ENCODE measurements at places on chromosomes 1 and 21.

DNA sequence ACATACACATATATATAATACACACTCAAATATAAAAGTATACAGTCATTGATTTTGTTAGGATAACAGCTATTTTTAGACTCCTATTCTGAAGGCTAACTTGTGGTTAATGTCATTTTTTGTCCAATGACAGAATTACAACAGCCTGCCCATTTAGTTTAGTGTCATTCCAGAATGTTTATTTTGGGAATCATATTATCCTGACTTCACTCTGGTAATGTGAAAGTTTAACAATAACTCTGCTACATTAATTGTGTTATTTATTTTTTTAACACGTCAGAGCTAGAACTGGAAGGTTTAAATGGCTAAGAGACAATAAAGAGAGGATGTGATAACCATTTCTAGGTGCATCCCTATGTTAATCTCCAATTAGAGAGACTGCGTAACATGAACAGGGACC lies 648.1 kb downstream of the USP25 start:
- DNase-seq = no peak

DNA sequence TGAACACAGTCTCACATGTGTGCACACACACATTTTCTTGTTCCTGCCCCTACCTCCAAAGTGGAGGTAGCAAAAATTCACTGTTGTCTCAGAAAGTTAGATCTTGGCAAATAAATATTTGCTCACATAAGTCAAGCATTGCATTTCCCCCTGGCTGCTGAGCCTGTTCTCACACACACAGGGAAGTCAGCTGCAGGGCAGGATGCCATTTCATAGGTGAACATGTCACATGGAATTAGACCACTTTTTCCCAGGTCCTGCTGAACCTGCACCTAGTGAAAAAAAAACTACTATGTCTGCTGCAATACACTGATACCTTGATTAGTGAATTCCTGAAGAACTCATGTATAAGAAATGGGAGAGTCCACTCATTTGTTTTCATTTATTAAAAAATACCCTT lies 5.3 kb upstream of the CD55 start:
- no peak for DNase-seq

DNA sequence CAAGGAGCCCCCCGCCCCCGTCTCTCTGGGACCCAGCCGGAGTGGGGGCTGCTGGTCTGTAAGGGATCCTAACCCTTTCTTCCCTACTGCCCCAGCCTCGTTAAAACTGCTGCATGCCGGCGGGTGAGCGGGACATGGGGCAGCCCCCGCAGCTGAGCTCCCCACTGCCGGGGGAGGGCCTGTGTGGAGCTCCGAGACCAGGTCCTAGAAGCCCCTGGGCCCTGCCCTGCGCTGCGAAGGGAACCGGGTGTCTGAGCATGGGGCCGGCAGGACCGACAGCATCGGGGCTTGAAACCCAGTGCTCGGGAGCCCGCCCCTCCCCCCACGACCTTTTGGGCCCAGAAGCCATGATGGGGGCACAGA lies 9.2 kb upstream of the COL6A1 start:
- DNase-seq = no peak

DNA sequence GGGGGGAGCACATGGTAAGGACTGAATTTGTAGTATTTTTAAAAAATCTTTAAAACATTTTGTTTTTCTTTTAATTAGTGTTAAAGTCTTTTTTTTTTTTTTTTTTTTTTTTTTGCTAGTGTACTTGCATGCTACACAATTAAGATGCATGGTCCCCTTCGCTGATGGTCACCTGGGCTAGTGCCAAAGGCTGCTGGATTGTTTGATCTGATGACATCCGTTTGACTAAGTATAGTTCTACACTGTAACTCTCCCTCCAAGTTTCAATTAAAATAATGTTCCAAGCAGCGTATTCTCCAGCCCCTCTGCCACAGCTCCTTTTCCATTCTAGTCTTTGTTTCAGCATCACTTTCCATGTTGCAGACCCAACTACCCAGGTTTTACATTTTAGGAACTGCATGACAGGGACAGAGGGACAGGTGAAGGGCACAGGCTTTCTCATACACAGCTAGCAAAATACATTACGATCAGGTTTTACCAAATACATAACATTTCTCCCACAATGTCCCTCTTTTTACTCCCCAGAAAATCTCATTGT lies 852 bp upstream of the RAVER2 start:
- no peak for DNase-seq

DNA sequence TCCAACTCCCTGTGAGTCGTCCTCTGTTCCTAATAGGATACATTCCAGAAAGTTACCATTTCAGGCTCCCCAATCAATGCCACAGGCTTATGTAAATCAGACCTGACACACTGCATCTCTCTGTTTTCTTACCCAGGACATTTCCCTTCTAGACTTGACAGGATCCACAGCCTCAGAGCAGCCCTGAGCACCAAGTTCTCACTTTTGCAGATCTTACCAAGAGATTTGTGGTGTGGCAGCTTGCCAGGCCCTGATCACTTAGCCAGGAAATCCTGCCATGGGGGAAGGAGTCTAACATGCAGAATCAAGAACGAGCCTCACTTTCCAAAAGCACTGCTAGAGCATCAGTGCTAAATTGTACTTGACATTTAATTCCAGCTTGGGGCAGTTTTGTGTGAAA lies 202.9 kb downstream of the TBX15 start:
- DNase-seq = no peak

GRCh38 chr1:40122855-40123254 lies 25.8 kb upstream of the PPT1 start:
- no peak for DNase-seq

DNA sequence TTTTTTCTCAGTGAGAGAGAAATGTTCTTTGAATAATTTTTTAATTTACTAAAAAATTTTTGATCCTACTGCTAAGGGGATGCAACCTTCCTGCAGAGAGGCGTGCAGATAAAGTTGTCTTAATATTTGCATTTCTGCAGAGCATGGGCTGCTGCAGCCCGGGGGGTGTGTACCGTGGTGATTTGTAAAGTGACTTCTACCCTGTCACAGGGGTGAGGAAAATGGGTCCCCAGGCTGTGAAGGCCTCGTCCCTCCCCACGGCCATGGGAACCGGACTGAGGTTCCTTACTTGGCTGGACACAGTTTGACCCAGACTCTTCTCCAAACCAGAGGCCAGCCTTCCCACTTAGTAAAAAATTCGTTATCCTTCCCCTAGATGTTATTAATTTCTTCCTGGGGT lies 9.5 kb upstream of the C1orf174 start:
- DNase-seq = no peak

DNA sequence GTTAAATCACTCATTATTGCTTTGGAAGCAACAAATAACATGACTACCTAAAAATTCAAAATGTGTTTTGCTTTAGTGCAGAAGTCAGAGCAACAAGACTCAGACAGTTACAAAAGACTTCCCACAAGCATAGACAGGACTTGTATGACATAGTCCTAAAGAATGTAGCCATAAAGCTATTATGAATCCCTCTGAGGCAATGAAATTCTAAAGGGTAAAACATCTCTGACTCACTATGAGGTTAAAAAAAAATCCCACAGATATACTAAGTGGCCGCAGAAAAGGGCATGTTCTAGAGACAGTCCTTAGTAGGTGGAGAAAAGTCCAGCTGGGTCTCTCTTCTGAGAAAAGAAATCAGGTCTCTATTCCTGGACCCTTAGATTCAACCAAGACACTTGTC lies 4.9 kb downstream of the PRKAB2 start:
- no peak for DNase-seq

DNA sequence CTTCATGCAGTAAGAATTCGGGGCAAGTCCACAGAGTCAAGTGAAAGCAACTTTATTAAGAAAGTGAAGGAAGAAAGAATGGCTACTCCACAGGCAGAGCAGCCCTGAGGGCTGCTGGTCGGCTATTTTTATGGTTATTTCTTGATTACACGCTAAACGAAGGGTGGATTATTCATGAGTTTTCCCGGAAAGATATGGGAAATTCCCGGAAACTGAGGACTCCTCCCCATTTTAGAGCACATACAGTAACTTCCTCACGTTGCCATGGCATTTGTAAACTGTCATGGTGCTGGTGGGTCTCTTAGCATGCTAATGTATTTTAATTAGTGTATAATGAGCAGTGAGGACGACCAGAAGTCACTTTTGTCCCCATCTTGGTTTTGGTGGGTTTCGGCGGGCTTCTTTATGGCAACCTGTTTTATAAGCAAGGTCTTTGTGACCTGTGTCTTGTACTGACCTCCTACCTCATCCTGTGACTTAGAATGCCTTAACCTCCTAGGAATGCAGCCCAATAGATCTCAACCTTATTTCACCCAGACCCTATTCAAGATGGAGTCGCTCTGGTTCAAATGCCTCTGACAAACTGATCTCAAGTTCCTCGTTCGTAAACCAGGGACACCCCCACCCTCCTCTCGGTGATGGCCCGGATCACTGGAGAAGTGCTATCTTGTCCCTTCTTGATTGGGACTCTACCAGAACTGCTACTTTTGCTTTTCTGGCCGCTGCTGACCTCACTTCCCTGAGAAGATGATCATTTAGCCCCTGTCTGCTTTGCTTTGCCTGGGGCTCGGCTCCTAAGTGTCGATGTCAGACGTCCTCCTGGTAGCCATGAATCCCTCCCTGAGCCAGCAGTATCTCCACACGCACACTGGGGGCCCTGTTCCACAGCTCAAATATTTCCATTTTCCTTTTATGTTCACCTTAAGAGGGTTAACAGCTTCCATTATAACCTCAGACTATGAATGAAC lies 48.8 kb downstream of the CLSTN1 start:
- no peak for DNase-seq

DNA sequence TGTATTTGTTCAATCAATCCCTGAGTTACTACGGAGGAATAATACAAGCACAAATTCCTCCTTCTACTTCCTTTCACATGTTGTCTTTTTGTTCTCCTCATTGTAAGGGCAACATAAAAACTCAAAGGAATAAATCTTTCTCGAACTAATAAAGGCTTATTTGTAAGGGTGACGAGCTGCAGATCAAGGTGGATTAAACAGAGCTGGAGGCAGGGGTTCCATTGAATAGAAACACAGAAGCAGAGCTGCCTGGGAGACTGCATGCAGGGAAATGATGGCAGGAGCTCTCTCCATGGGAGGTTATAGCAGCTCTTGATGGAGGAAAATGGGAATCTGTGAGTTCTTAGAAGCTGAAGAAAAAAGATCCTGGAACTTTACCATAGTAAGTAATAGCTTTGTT lies 160.2 kb downstream of the CYYR1 start:
- DNase-seq = no peak

DNA sequence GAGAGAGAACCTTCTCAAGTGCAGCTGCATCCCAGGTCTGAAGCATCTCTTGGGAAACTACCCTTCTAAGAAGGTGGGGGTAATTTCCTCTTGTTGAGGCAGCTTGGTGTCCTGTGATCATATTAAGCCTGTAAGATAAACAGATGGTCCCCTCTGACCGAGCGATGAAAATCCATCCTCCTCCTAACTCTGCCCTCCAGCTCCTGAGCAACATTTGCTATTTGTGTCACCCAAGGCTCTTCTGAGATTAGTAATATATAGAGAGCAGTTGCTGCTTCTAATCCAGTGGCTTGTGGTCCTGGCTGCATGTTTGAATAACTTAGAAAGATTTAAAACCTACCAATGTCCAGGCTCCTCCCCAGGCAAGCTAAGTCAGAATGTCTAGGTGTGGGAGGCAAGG lies 123.7 kb downstream of the DISC1 start:
- no peak for DNase-seq

DNA sequence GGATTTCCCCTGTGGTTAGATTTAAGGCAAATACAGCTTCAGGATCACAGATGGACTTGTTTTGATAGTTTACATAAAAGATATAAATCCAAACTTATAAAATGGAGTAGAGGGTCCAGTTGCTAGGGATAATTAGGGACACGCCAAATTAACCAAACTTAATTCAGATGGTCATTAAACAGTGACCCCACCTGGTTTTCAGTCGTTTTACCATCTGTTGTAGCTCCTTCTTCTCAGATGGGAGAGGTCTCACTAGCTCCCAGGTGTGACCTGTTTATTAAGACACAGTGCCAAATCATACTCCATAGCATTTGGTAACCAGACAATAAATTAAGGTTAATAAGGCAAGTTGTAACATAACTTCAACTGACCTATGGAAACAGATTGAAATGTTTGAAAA lies 8.1 kb upstream of the GADD45A start:
- DNase-seq = no peak

- DNase-seq = no peak
Measured at GRCh38 chr1:244084763-244085162, 33.7 kb downstream of the ZBTB18 start.

DNA sequence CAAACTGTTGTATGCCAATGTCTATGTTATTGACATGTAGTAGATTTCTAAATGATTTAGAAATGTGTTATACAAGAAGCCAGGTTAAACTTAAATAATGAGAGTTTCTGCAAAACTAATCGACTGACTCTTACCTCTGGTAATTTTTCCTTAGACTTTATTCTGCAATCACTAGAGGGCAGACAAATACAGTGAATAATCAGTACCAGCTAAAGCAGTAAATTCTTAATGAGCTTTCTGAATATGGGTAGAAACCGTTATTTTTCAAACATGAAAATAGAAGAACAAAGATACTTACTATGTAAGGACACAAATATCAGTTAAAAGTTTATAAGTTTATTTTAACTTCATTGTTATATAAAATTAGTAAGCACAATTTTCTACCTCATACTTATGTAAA lies 97.9 kb upstream of the RGS1 start:
- DNase-seq = no peak

GRCh38 chr1:230879778-230880177 lies 11.5 kb upstream of the C1orf198 start:
- no peak for DNase-seq

DNA sequence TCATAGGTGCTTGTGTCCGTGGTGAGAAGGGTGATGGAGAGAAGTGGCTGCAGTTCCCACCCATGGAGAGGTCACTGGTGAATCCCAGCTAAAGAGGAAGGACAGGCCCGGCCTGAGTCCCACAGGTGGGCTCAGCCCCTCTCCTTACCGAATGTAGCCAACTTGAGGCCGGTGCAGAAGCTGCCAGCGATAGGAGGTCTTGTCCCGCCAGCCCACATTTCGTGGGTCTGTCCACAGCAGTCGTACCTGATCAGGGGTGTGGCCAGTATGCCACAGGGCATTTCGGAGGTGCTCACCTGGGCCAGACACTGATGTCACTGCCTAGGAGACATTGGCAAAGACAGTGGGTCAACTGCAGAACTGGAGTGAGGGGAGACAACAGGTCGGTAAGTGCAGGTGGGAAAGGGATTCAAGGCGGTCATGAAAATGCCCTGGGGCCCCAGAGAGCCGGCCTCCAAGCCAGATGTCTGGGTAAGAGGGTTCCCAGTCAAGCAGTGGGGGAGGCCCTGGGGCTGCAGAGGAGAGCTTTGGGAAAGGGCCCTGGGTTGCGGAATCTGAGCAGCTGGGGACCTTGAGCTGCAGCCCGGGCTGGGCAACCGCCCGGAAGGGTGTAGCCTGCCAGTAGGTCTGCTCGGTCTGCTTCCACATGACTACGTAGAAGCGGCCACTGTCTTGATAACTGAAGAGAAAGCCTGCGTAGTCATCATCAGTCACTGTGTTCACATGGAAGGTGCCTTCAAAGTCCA lies 10.6 kb downstream of the THBS3 start:
- no peak for DNase-seq

- no peak for DNase-seq
Measured at GRCh38 chr1:224894915-224895314, 34.6 kb upstream of the DNAH14 start.
